ENCODE measurements at places on chromosomes 6 and 20.

- DNase-seq, result no peak
Observed at GRCh38 chr20:10992731-10993130, 318.9 kb upstream of the JAG1 start.

- DNase-seq, result no peak
Observed at GRCh38 chr20:45752746-45753145, 30.6 kb downstream of the SPINT4 start.

GRCh38 chr20:31604567-31605030 is 490 bp upstream of the ID1 start:
- DNase-seq, result no peak

- DNase-seq, result no peak
Observed at GRCh38 chr20:35301426-35301825, 9.2 kb upstream of the FAM83C start.

DNA sequence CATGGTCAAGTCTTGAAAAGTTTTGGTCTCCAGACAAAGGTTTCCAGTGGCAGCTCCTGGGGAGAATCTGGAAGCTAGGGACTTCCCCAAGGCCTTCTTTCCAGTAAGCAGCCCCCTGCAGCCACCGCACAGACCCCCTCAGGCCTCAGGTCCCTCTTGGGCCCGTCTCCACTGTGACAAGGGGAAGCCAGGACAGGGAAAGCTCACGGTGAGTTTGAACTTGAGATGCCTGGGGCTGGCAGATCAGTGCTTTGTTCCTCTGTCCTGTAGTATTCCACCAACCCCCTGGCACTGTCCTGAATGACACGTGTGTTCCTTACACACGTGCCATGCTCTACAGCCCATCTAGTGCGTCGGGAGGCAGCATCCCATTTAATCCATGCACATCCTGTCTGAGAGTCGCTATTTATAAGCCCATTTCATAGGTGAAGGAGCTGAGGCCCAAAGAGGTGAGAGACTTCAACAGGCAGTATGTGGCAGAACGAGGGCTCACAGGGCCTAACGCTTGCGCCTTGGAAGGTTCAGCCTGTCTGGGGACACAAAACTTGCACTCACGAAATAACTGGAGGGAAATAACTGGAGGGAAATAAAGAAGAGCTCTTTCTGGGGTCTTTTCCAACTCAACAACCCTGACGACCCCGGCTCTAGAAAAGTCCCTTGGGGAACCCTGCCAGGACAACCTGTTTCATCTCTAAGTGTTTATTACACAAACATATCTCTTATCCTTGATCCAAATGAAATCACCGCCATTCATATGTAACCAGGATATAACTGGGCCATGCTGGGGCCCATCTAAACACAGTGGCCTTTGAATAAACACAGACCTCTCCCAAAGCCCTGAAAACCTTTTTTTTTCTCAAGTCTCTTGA is 123.0 kb downstream of the BANF2 start:
- DNase-seq, result no peak

Measured in hematopoietic multipotent progenitor cell treated with erythropoietin and hydrocortisone succinate and interleukin-3 and kit ligand, for 8 days (in vitro differentiated cells).